ENCODE measurements at places on chromosomes 5 and 9.

DNA sequence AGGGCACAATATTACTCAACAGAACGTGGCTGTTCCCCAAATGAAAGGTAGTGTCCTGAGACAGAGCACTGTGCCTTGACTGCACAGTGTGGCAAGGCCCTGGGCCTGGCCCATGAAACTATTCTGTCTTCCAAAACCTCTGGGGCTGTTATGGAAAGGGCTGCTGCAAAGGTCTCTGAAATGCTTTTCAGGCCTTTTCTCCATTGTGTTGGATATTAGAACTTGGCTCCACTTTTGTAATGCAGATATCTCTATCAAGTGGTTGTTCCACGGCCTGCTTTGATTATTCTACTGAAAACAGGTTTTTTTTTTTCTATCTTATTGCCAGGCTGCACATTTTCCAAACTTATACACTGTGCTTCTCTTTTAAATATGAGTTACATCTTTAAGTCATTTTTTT, 777.5 kb upstream of the TYRP1 start:
- DNase-seq = no peak

GRCh38 chr9:121650217-121651007, 1.0 kb upstream of the DAB2IP start:
- no peak for DNase-seq

DNA sequence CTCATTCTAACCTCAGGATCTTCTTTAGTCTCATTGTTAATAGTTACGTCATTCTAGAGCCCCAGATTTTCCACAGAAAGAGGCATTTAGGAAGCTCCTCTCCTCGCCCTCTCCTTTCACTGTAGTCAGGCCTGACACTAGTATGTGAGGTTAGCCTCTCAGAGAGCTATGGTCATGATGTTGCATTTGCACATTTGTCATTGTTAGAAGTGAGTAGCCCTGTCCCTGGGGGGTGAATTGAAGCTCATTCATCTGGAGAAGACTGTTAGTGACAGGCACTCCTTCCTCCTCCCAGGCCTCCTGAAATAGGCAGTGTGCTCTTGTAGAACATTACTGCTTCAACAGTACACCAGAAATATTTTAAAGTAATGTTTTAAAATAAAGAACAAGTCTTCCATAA, 26.6 kb upstream of the LRRTM2 start:
- DNase-seq = no peak

DNA sequence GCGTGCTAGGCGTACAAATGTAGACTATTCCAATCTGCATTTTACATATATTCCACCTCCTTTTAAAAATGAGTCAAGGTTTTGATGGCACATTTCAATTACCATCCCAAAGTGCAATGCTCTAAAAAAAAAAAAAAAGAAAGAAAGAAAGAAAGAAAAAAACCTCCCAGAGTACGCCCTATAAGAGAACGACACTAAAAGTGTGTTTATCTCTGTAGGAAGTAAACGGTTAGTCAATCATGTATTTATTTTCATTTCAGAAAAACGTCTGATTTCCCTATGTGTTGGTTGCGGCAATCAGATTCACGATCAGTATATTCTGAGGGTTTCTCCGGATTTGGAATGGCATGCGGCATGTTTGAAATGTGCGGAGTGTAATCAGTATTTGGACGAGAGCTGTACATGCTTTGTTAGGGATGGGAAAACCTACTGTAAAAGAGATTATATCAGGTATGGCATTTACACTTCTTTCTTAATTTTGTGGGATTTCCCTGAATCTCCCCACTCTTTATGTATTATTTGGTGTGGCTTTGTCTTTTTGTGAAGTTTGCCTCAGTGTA, 1.1 kb downstream of the ISL1 start:
- no peak for DNase-seq

DNA sequence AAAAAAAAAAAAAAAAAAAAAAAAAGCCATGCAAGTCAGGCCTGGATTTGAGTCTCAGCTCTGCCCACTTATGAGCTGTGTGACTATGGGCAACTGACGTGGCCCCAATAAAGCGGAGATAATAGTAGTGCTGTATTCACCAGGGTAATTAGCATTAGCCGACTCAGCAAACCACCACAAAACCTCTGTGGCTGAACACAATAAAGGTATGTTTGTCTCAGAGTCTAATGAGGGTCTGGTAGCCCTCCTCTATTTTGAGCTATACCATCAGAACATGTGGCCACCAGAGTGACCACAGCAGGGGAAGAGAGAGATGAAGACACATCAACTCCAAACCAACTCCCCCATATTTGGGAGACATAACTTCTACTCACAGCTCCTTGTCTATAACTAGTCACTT, 15.9 kb downstream of the SWI5 start:
- no peak for DNase-seq

DNA sequence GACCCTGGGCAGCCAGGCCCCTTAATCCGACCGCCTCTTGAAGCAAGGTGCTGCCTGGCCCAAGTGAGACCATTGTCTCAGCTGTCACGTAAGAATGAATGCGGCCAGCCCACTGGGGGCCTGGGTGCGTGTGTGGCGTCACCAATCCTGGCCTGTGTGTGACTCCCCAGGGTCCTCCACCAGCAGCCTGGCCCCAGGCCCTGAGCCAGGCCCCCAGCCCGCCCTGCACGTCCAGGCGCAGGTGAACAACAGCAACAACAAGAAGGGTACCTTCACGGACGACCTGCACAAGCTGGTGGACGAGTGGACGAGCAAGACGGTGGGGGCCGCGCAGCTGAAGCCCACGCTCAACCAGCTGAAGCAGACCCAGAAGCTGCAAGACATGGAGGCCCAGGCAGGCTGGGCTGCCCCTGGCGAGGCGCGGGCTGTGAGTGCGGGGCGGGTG, 124.2 kb downstream of the WNK2 start:
- no peak for DNase-seq

DNA sequence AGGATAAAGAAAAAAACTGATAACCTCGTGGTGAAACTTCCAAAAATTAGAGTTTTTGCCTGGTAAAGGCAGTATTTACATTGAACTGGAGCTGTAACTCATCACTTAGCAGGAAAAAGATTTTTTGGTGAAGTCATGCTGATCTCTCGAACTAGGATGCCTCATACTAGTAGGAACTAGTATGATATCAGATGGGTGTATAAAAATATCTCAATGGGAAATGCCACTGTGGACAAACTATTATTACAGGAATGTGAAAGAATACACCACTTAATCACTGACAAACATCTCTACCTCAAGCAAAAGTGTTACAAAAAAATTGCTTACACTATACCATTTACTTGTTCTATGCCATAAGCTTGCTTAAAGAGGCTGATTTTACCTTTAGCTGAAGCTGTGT, 28.4 kb downstream of the RFX3 start:
- no peak for DNase-seq

DNA sequence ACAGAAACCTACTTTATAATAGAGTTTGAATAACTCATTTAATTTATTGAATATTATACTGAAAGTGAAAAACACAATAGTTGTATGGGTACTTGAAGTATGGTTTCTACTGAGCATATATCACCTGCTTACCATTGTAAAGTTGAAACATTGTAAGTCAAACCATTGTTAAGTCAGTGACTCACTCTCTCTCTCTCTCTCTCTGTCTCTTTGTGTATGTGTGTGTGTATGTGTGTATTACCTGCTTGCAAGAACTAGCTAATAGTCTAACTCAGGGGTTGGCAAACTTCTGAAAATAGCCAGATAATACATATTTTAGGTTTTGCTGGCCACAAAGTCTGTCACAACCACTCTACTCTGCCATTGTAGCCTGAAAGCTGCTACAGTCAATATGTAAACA, 564.3 kb upstream of the ZNF608 start:
- no peak for DNase-seq

DNA sequence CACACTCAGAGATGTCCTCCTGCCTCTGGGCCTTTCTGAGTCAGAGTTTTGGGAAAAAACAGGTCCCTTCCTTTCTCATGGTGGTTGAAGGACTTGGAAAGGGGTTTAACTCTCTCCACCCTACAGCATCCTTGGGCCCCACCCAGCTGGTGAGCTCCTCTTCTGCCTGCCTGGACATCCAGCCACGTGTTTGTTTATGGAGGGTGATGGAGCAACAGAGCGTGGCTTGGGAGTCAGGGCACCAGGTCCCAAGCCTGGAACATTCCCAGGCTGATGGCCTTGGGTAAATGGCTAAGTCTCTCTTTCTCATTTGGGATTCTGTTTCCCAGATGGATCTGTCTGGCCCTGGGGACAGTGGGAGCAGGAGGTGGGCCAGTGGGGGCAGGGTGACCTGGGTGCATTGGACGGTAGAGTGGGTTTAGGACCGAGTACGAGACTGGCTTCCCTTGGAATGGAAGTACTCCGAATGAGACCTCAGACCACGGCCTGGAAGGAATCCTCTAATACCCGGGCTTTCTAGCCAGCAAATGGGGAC, 141.1 kb upstream of the IRX2 start:
- no peak for DNase-seq

DNA sequence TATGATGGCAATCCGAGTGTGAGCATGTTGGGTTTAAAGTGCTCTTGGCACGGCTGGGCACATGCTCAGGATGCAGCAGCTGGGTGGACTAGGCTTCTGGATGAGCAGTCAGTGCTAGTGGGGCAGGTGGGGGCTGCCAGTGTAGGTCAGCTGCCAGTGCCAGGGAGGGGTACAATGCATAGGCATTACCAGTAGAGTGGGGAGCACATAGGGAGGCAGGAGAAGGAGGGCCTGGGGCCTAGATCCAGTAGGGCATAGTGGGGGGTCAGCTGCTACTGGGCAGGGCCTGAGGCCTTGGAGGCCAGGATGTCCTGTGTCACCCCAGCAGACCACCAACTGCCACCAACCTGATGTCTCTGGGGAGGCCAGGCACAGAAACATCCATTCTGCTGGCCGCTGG, 24.2 kb downstream of the ACSL6 start:
- DNase-seq = no peak

- DNase-seq = no peak
These were observed 162.2 kb downstream of the GLIS3 start for GRCh38 chr9:4137681-4138099.
